ENCODE measurements at places on chromosomes 11 and 22.

- no peak for DNase-seq
Observed at GRCh38 chr22:29747832-29748231, 19.0 kb downstream of the ZMAT5 start.

GRCh38 chr22:27507111-27507611, 294.4 kb downstream of the MN1 start:
- no peak for DNase-seq

DNA sequence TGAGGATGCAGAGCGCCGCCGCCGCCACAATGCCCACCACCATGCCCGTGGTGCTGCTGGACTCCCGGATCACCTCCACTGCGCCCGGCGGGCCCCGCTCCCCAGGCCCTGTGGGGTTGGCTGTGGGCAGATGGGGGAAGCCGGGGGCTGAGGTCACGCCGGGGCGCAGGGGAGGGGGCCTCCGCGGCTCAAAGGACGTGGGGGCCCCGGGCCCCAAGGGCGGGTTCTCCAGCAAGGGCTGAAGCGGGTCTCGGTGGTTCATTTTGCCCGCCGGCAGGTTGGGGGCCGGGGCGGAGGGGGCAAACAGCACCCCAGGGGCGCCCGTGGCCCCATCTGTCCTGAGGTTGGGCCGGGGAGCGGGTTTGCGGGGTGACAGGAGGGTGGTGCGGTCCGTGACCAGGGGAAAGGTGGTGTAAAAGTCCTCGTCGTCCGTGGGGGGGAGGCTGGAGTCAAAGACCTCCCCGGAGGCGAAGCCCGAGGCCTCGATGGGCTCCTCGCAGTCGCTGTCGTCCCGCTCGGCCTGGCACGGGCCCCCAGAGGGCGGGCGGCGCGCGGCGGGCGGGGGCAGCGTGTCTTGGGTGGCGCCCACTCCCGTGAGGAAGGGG, 16.5 kb downstream of the SLC22A12 start:
- no peak for DNase-seq

- peak; percentile 47 for DNase-seq
Observed at GRCh38 chr11:94417386-94417987, 16.3 kb upstream of the GPR83 start.

GRCh38 chr11:111935317-111936039, 1.7 kb upstream of the DIXDC1 start:
- peak; percentile 90 for DNase-seq

- DNase-seq, result peak; percentile 63
Observed at GRCh38 chr11:128775468-128775867, 81.6 kb downstream of the FLI1 start.

- DNase-seq, result no peak
Observed at GRCh38 chr11:75244052-75244814, 3.7 kb downstream of the TPBGL start.

DNA sequence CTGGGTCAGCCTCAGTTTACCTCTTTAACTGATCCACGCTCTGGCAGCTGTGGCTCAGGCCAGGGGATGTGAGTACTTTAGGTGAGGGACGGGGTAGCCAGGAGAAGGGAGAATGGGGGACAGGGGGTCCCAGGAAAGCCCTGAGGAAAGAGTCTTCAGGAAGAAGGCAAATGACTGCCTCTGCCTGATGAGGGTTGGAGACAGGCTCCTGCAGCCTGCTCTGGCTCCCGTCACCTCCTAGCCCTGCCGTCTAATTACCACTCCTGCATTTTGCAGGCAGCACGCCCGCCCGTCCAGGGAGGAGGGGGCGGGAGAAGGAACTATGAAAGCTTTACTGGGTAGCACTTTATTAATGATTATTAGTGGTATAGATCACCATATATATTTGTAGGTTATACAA, 116.6 kb downstream of the CEP164 start:
- no peak for DNase-seq

DNA sequence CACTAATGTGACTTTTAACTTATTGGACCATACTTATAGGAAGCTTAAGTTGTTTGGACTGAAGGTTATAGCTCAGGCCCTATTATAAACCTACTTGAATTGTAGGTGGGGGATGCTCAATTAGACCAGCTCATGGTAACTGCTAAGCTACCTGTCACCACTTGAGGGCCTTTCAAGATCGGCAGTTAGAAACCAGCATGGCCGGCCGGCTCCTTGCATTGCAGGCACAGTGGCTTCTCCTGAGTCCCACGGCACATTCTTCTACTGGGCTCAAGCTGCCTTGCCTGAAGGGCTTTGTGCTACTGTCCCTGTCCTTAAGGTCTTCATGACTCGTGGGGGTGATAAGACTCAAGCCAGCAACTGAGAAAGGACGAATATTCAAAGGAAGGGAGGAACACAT, 70.8 kb downstream of the TBC1D22A start:
- peak; percentile 38 for DNase-seq

GRCh38 chr22:19319281-19319680, 27.8 kb upstream of the CLTCL1 start:
- no peak for DNase-seq

- no peak for DNase-seq
Observed at GRCh38 chr22:36819112-36819511, 2.3 kb upstream of the PVALB start.

DNA sequence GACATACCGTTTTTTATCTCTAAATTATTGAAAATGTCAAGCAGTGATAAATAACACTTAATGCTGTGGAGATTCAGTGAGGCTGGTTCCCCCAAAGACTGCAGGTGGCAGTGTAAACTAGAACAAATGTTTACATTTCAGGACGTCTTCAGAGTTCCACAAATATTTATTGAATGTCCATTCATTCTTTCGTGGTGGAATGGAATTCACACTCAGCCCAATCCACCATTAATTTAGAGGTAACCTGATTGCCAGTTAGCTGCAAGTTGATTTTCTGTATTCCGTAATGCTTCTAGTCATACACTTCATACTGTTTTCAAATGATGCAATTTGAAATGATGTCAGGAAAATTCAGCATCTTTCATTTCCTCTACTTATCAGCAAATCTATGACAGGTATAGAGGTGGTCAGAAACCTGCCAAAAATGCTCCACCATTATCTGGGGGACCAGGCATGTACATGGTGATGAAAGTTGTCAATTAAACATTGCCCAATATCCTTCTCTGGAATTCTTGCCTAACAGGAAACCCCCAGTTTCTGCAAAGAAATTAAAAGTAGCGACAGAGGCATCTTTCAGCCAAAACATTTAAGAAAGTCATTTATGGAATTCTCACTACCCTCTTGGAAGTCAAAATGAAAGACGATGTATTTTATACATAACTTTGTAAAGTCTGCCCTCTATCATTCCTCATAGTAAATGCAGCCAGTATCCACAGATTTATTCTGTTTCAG, 94.3 kb upstream of the BMAL1 start:
- DNase-seq, result peak; percentile 79

DNA sequence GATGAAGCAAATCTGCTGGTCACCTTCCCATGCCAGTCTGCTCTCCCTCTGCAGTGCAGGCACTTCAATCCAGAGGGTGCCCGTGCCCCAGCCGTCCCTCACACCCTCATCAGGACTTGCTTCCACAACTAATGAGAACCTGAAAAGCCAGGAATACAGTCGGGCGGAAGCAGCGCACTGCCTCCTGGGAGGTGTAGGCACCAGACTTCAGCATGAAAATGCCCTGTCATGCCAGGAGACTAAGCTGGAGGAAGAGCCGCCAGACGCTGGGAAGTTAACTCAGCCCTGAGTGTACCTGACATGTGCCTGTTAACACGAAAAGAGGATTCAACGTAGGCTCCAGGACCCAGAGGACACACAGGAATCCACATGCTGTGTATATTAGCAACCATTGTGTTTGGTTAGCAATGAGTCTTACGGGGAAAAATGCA, 40.1 kb upstream of the FLI1 start:
- DNase-seq, result peak; percentile 45

GRCh38 chr11:122625976-122626665, 29.4 kb upstream of the UBASH3B start:
- DNase-seq, result no peak

DNA sequence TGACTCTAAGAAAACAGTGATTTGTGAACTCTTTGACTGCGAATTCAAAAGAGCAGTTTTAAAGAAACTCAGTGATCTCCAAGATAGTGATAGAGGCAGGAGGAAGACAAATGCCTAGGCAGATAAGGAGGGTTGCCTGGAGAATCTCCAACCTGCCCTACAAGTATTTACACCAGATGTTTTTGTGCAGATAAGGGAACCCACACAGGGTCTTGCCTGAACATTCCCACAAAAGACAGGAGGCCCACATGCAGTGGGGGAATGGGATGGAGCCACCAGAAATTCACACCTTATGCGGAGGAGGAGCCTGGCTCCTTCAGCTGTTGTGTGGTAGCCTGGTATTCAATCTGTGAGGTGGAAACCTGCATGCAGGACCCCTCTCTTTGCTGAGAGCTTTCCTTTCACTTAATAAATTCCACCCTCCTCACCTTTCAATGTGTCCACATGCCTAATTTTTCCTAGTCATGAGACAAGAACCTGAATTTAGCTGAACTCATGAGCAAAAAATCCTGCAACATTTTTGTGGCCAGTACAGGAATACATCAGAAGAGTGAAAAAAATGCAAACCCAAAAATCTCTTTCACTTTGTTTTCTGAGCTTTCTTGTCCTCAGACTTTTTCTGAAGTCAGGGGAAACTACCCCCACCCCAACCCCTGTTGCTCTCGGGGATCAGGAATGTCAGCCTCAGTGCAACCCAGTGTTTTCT, 8.1 kb upstream of the GLYAT start:
- peak; percentile 3 for DNase-seq

- no peak for DNase-seq
Observed at GRCh38 chr11:33158596-33159275, 2.5 kb downstream of the CSTF3 start.

- peak; percentile 53 for DNase-seq
Observed at GRCh38 chr11:116829525-116830183, at the start of gene APOC3. APOC3 (plus strand) TSS chr11:116829907; CDS start chr11:116830583, 676 bp downstream.

- DNase-seq, result peak; percentile 77
Observed at GRCh38 chr11:67356864-67357561, 3.7 kb upstream of the POLD4 start.

DNA sequence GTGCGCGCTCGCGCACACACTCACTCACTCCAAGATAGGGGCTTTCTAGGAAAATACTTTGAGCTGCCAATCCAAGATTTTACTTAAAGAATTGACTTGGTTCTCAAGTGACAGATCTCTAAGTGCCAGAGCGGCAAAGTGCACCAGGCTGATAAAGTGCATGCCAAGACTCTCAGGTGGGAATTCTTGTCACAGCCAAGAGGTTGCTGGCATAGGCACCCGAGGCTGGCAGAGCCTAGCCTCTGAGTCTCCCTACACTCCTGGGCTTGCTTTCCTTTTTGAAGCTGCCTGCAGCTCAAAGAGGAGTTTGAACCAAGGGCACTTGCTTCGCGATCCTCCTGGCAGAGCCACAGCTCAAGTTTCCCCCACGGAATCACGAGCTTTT, 2.5 kb upstream of the ADM start:
- DNase-seq, result no peak

DNA sequence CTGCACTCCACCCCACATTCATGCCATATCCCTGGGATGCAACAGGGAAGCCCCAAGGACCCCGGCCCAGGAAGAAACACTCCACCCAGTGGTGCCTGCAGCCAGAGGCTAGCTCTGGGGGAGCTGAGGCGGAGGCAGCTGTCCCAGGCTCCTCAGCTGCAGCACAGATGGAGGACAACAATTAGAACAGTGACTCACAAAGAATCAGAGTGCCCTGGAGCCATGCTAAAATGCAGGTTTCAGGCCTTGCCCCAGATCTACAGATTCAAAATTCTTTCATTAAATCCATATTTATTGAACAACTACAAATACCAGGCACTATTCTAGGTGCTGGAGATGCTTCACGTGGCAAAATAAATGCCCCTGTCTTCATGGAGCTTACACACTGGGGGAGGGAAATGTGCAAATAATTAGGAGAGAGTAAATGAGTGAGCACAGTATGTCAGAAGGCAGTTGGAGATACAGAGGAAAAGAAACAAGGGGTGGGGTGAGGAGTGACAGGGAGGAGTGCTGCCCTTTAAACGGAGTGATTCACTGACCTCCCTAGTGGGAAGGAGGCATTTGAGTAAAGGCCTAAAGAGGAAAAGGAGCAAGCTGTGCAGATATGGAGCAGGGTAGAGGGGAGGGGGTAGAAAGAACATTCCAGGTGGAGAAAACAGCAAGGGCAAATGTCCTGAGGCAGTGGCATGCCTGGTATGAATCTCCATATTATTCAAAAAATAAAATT, 73.3 kb upstream of the CSNK2A3 start:
- DNase-seq, result no peak

- peak; percentile 49 for DNase-seq
Observed at GRCh38 chr11:33476945-33477606, 219.9 kb downstream of the HIPK3 start.

DNA sequence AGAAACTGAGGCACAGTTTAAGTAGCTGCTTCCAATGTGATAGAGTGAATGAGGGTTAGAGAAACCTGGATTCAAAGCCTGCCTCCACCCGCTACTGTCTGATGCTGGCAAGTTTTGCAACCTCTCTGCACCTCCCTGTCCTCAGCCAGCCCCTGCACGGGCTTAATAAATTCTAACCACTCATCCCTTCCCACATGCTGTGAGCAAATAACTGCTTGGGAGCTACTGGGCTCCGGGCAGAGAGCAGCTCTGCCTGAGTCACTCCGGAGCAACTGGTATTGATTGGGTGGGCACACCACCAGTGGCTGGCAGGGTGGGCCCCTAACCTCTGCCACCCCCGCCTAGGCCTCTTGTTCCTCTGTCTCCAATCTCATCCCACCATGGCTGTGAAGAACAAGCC, 104.3 kb upstream of the SYT13 start:
- peak; percentile 26 for DNase-seq

- DNase-seq, result no peak
Observed at GRCh38 chr11:126257144-126257543, 11.6 kb downstream of the SRPRA start.

GRCh38 chr11:92396133-92396532, 171.5 kb downstream of the FAT3 start:
- no peak for DNase-seq

DNA sequence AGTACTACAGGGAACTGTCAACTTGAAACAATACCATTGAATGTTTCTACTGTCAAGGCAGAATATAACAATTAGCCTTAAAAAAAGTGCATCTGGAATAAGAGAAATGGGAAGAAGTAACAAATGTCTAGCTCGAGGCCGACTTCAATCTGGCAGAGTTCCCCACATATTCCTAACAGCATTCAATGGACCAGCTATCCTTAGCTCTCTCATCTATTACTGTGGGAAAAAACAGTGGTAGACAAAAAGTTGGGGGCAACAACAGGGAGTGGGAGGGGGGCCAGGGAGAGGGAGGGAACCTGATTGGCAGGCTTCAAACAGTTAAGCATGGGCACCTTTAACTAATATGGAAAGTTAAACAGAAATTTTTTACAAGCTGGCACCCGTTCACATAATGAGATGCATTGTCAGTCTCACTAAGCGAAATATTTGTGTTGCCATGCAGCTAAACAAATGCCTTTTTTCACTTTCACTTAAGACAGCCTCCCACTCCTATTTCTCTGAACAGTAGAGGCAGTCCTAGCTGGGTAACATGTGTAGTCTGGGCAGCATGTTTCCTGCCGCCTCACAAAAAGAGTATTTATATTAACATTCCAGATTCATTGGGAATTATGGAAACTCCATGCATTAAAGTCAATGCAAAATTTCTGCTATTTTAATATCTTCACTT, 62.2 kb upstream of the SOX6 start:
- DNase-seq, result no peak

All from amniotic epithelial cell (primary cell).